ENCODE measurements at places on chromosomes 13 and 19.

GRCh38 chr19:57245959-57246358 lies 5.5 kb downstream of the ZNF805 start:
- no peak for DNase-seq

DNA sequence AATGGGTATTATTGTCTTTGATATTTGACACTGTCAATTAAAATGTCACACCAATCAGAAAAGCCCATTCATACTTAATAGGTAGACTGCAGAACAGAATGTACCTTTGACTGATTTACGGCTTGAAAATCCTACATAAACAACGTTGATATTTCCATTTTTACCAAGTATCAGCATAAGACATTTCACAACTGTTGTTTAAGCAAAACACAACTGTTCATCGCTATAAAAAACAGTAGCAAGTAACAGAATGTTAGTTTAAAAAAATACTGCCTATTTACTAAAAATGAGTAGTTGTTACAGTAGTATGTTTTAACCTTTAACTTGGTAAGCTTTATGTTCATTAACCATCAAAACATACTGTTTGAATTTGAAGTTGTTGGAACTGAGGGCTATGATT lies 1096.6 kb downstream of the PCDH17 start:
- no peak for DNase-seq

DNA sequence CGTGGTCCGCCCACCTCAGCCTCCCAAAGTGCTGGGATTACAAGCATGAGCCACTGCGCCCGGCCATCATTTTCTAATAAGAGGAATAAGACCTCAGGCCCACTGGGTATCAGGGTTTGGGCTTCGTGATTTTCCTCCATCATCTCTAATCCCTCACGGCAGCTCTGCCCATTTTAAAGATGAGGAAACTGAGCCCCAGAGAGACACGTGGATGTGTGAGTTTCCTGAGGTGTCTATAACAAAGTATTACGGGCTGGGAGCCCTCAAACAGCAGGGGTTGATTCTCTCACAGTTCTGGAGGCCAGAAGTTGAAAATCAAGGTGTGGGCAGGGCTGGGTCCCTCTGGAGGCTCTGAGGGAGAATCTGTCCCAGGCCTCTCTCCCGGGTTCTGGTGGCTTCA lies 33.7 kb downstream of the MYO9B start:
- no peak for DNase-seq

- DNase-seq = no peak
These were observed 216.9 kb downstream of the DNAJC15 start for GRCh38 chr13:43240278-43240677.

GRCh38 chr13:34425327-34425949 lies 516.6 kb upstream of the NBEA start:
- DNase-seq = no peak

DNA sequence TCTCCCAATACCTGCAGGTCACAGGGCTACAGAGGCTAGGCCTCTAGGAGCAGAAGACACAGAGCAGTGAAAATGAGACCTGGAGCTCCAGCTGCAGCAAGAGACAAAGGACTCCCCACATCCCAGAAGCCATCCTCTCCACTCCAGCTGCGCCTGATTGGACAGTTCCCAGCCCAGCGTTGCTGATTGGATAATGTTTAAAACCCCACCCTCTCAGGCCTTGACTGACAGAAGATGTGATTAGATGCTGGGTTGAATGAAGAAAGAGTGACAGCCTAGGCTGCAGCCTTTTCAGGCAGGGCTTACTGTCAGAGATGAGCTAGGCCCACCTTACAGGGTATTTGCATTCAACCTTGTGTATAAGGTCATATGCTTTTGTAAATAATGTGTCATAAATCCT lies 59.4 kb downstream of the ZNF708 start:
- DNase-seq = no peak

- no peak for DNase-seq
These were observed 174.5 kb downstream of the KCTD12 start for GRCh38 chr13:76711550-76712182.

DNA sequence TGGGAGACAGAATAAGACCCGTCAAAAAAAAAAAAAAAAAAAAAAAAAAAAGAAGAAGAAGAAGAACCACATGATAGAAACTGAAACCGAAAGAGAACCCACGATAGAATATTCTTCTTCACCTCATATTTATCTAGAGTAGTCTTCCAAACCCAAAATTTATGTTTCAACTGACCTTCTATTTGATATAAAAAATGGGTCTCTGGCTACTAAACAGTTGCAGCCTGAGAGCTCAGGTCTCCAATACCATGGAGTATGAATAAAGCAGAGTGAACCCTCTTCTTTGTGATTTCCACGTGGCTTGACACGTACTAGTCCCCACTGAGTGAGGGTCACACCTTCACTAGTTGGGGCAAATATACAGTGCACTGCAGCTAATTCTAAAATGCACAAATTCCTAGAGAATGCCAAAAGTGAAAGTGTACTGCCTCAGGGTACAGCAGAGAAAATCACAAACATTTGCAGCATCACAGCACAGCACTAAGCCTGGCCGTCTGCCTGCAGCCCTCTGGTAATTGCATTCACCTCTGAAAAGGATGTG lies 30.8 kb upstream of the RFC3 start:
- DNase-seq = no peak

DNA sequence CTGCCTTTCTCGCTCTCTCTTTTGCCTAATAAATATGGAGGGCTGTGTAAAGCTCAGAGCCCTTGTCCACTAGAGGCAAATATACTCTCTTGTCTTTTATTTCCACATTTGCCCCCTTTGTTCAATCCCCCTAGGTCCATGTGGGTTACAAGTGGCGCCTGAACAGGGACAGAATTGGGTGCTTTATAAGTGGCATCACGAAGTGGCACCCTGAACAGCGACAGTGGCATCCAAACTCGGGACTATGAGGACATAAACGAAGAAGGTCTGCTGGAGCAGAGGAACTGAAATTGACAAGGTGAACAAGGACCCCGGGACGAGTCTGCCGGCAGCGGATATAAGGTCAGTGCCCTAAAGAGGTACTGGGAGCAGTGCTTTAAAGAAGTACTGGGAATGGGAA lies 4.3 kb upstream of the ZNF610 start:
- DNase-seq = no peak

DNA sequence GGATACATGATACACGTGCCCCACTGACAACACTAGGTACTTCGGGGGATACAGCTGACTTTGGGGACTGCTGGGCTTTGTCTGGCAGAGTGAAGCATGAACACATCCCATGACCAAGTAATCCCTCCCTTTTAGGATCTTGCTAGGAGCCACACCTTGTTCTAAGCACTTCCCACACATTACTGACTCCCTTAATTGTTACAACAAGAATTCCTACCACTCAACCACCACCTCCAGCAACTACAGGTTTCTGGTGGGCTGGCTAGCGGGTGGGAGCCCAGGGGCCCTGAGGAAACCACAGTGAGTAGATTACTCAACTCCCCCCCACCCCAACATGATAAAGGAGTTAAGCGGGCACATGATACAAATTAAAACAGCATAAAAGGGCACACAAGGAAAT lies 7.2 kb upstream of the SLC35E1 start:
- DNase-seq = no peak

- no peak for DNase-seq
These were observed 39.0 kb downstream of the ADPRHL1 start for GRCh38 chr13:113414335-113414734.

- no peak for DNase-seq
These were observed 50.5 kb downstream of the SGCG start for GRCh38 chr13:23231241-23231640.

DNA sequence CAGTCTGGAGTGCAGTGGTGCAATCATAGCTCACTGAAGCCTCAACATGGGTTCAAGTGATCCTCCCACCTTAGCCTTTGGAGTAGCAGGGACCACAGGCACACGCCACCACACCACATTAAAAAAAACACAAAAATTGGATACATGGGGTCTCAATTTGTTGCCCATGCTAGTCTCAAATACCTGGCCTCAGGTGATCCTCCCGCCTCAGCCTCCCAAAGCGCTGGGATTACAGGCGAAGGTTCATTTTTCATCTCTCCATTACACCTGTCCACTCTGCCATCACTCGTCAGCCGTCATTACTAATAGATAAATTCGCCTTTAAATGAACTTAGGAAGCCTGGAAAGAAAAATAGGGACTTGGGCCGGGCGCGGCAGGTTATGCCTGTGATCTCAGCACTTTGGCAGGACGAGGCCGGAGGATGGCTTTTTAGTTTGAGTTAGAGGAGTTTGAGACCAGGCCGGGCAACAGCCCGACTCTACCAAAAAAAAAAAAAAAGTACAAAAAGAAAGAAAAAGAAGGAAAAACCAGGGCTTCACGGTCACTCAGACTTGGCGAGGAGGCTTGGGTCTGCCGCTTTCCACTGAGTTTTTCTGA lies 685 bp upstream of the SUPT5H start:
- DNase-seq = no peak

DNA sequence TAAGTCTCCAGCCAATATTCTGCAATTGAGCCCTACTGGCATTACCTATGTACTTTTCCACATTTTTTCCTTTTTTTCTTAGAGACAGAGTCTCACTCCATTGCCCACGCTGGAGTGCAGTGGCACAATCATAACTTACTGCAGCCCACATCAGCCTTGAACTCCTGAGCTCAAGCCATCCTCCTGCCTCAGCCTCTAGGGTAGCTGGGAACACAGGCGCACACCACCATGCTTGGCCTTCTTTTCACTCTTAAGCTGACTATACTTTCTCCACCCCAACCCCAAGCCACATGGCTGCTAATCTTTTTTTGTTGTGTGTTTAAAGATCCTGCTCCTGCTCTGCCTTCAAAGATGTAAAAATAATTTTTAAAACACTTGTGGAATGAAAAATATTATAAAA lies 1.6 kb upstream of the LATS2 start:
- DNase-seq = no peak

DNA sequence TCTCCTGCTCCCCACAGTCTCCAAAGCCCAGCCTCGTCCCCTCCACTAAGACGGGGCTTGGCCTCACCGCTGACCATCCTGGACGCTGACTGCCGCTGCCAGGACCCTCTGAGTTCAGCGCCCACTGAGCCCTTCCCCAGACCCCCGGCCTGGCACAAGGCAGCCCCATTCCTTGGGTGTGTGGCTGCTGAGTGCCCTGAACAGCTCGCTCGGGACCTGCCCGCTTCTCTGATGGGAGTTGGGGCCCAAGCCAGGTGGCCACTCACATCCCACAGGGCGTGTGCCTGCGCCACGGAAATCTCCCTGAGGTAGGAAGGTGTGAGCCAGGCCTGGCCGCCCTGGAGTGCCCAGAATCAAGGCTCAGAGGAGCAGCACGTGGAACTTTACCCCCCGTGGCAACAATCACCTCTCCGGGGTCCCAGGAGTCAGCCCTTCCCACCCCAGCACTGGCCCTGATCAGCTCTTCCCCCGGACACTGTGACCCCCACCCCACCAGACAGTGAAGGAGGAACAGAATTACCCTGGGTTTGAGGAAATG lies 20.8 kb downstream of the C13orf46 start:
- no peak for DNase-seq

DNA sequence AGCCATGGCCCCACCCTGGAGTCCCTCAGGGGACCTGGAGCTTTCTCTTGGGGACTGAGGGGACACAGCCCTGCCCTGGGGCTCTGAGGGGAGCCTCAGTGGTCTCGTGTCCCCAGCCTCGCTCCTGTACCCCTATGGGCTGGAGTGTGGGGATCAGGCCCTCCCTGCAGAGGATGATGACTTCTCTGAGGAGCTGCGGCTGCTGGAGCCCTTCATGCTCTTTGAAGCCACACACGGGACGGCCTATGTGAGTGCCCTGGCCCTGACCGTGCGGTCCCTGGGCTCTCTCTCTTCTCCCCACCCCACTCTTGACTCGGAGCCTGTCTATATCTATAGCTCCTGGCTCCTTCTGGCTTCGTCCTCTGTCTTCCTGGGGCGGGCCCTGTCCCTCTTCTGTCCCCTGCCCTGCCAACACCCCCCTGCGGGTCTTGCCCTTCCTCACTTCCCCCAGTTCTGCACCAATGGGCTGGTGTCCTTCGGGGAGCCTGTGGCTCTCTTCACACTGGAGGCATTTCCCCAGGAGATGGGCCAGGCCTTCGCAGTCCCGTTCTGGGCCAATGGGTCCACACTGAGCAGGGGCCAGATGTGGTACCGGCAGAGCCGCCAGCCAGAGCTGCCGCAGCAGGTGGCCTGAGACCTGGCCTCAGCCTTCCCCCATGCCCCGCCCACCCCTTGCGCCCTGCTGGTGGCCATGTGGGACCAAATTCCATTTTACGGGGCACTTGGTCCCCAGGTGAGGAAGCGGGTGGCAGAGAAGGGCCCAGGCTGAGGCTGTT lies 33.1 kb downstream of the HPN start:
- no peak for DNase-seq

GRCh38 chr13:105334211-105334610 lies 1201.3 kb downstream of the EFNB2 start:
- no peak for DNase-seq

GRCh38 chr19:35332817-35333216 lies 3.8 kb downstream of the CD22 start:
- DNase-seq = no peak

DNA sequence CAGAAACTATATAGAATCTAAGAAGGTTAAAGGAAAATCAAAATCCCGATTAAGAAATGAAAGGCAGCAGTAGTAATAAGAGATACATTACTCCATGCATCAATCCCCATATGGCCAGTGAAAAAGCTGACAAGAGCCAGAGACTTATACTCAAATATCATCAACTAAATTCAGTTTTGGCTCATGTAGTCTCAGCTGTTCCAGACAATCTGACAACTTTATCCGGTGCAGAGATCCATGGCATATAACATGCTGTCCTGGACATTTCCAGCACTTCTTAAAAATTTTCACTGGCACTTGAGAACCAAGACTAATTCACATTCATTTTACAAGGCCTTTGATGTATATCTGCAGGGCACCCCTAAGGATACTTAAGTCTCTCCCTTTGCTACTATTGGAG lies 255.7 kb upstream of the KLHL1 start:
- no peak for DNase-seq

DNA sequence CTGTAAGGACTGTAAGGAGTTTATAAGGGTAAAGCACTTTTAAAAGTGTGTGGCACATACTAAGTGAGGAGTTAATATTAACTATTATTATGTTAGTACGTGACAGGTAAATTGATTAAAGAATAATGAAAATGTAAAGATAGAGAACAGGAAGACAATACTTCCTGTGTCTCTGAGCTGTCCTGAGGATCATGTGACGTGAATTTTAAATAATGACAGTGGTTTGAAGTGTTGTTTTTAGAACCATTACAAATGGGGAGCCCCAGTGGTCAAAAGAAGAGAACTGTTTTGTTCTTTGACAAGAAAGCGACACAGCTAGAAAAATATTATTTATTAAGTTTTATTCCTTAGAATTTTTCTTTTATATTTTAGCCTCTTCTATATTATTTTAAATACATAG lies 241.2 kb upstream of the STARD13 start:
- no peak for DNase-seq

DNA sequence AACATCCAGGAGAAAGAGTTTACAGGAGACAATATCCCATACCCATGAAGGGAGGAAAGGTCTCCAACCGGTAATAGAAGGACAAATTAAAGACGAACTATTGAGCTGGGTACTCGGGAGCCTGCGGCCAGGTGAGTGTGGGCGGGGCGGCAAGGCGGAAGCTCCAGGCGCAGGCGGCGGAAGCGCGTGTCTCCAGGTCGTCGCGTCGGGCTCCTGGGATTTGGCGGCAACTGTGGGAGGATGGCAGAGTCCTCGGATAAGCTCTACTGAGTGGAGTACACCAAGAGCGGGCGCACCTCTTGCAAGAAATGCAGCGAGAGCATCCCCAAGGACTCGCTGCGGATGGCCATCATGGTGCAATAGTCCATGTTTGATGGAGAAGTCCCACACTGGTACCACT lies 21.6 kb upstream of the ANKRD10 start:
- DNase-seq = no peak

- DNase-seq = no peak
These were observed 54.0 kb upstream of the IRS2 start for GRCh38 chr13:109840201-109840892.

Data from activated T-helper 1 cell treated with anti-CD3 and anti-CD28 coated beads, Interleukin-2, amount 50 U/mL, for 16 hours (primary cell).